ENCODE measurements at places on chromosomes 7 and 10. TPM values are rescaled to one million over a fixed set of nuclear protein-coding genes. Genes with fewer than 3 reads are reported as not detected.

DNA sequence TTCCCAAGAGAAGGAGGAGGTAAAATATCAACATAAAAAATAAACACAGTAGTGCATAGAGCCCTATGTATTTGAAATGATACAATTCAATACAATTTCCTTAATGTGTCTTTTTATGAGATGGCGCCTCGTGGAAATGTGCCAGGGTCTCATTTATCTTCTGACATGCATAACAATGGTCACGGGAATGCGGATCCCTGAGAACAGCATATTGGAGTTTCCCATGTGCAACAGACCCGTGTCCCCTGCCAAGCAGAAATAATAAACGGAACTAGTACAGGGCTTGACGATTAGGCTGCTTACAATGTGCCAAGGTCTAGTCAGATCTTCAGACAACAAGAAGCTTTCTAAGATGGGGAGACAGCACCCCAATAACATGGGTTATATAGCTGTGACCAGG is 217.9 kb downstream of the ARHGAP21 start:
- H3K4me3 ChIP-seq = no peak overlapping the region
- peaks cover 4% of the 10 kb centered on the region for H3K4me1 ChIP-seq
- no peaks in the 10 kb centered on the region for H3K27me3 ChIP-seq
- H3K36me3 ChIP-seq = peaks cover 23% of the 10 kb centered on the region

GRCh38 chr7:134589491-134589941 is 40.6 kb downstream of the AKR1B15 start:
- no peaks in the 10 kb centered on the region for H3K36me3 ChIP-seq
- no peaks in the 10 kb centered on the region for H3K4me1 ChIP-seq
- peaks cover 6% of the 10 kb centered on the region for H3K27me3 ChIP-seq
- H3K4me3 ChIP-seq = no peak overlapping the region
- H3K27ac ChIP-seq = no peak overlapping the region
- DNase-seq = no peak

Gene GET4
- 58.7 TPM for total RNA-seq

Gene HYAL4
- not detected for total RNA-seq

- H3K27me3 ChIP-seq = peaks cover 19% of the 10 kb centered on the region
- no peaks in the 10 kb centered on the region for H3K4me1 ChIP-seq
- no peak for DNase-seq
- no peak overlapping the region for H3K4me3 ChIP-seq
These were observed 10.5 kb upstream of the GIMAP8 start for GRCh38 chr7:150439967-150440366.

DNA sequence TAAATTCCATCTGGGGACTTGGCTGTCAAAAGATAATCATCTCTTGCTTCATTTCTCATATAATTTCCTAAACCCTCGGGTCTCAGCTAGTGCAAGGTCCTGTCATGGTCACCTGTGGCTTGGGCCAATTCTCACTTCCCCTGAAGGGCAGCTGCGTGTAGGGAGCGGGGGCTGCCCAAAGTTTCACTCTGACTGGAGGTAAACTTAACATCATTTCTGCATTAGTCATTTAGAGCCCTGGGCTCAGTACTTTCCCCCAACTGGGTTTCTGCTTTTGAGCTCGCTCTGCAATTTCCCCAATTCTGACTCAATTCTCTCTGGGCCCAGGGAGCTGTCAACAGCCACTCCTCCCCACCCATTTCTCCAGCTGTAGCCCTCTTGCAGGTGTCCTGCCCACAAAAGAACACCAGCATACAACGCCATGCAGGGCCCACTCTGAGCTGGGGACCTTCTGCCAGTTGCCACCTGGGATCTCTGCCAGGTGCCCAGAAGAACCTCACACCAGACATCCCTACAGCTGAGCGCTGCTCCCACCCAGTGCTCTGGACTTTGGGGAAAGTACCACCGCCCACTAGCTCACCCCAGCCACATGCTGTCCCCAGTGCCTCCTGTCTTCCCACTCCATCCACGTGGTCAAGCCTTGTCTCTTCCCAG is 37.9 kb downstream of the VOPP1 start:
- DNase-seq = no peak
- H3K27ac ChIP-seq = no peak overlapping the region
- no peaks in the 10 kb centered on the region for H3K36me3 ChIP-seq

Gene ABCC2
- 0.75 TPM for total RNA-seq

Gene AGMO
- 0.27 TPM for total RNA-seq

DNA sequence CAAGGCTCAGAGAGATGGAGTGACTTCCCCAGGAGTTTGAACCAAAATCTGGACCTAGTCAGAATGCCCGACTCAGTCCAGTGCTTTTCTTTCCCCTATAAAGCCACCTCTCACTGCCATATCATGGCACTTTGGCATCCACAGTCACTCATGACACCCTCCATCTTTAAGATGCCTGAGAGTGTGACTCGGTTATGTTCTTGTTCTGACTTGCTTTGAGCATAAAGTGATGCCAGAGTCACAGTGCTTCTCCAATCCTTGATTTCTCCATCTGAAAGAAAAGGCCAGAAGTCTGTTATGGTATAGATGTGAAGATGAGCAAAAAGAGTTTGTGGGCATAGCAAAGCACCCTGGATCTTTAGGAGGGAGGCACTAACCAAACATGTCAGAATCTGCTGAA is 538.1 kb downstream of the SORCS1 start:
- no peaks in the 10 kb centered on the region for H3K27me3 ChIP-seq
- no peak for DNase-seq
- H3K36me3 ChIP-seq = no peaks in the 10 kb centered on the region
- no peak overlapping the region for H3K27ac ChIP-seq
- no peaks in the 10 kb centered on the region for H3K4me1 ChIP-seq

Gene LEP
- not detected for total RNA-seq
